SK-MEL-5 (cell line): ENCODE measurements at places on chromosomes 2 and 18.

- DNase-seq: no peak
These were observed 270.0 kb upstream of the PXDN start for GRCh38 chr2:2014251-2014771.

DNA sequence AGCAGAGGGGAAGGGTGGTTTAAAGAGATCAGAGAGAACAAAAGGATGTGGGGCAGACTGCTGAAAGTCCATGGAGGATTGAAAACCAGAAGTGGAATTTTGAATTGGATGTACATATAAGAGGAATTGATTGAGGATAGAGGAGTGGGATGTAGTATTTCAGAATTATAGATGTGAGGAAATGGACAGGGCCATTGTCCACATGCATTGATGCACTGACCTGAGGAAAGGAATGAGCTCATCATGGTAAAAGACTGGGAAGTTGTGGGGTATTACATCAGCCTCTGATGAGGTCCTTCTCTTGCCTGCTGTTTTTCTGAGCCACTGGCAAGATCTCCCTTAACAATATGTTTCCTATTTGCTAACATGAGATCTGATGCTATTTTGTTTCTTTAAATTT is 365.7 kb upstream of the FANCL start:
- DNase-seq: no peak

DNA sequence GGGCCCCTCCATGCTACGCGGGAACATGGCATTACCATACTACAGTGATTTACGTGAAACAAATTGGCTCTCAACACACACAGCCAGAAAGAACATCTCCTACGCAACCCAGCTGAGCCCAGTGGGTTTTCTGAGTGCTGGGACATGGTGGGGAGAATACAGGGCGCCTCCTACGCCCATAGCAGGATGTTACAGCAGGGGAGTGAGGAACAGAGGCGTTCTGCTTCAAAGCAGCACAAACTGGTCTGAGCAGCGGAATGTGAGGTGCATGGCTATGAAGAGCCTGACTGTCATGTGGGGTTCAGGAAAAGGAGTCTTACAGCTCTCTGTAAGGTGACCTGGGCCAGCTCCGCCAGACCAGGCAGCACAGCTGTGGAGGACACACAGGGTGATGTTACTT is 108.6 kb upstream of the REV1 start:
- no peak for DNase-seq

DNA sequence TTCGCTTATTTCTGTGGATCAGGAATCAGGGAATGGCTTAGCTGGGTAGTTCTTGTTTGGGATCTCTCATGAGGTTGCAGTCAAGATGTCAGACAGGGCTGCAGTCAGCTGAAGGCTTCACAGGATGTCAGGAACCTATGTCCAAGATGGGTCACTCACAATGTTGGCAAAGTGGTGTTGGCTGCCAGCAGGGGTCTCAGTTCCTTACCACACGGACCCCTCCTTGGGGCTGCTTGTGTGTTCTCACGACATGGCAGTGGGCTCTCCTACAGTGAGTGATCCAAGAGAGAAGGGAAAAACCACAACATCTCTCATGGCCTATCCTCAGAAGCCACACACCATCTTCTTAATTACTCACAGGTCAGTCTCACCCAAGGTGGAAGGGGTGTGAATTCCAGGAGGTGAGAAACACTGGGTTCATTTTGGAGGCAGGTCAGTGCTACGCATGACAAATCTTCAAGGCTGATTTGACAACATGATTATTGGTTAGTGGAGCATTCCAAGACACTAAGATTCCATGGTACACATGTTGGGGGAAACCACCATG is 1.3 kb upstream of the ANTXR1 start:
- DNase-seq: no peak

DNA sequence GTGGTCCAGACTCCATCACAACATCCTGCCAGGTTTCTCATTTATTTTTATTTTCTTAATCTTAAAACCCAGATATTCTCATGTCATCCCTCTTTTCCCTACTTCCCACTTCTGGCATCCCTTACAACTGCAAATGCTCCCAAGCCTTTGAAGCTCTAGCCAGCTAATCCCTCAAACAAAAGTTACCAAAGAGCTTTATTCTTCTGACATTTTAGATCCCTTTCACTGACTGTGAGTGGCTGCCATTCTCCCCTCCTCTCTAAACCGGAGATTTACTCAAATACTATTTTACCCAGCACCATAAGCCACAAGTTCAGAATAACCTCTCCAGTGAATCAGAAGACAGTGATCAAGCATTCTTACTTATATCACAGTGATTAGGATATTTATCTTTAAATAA is 569.0 kb upstream of the SYT4 start:
- no peak for DNase-seq

- no peak for DNase-seq
These were observed 146.2 kb upstream of the MSH6 start for GRCh38 chr2:47636596-47637264.

GRCh38 chr2:44104855-44105271 is 63.8 kb upstream of the PPM1B start:
- DNase-seq: no peak

DNA sequence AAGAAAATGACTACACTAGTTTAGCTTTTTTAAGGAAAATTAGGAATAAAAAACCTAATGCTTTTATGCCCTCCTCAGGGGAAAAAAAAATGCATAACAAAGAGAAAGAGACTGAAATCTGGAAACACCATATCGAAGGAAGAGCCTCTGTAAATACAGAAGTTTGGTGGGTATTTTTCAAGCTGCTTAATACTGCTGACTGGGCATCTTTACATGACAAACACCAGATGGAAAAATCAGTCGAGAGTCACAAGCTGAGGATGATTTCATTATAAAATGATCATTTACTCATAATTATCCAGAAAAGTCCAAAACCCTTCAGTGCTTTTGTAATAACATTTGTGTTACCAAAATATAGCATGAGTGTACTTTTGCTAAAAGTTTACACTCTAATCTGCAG is 1600.7 kb upstream of the ACVR2A start:
- no peak for DNase-seq
